SW480 (cell line): ENCODE measurements at places on chromosomes 16 and 17.

DNA sequence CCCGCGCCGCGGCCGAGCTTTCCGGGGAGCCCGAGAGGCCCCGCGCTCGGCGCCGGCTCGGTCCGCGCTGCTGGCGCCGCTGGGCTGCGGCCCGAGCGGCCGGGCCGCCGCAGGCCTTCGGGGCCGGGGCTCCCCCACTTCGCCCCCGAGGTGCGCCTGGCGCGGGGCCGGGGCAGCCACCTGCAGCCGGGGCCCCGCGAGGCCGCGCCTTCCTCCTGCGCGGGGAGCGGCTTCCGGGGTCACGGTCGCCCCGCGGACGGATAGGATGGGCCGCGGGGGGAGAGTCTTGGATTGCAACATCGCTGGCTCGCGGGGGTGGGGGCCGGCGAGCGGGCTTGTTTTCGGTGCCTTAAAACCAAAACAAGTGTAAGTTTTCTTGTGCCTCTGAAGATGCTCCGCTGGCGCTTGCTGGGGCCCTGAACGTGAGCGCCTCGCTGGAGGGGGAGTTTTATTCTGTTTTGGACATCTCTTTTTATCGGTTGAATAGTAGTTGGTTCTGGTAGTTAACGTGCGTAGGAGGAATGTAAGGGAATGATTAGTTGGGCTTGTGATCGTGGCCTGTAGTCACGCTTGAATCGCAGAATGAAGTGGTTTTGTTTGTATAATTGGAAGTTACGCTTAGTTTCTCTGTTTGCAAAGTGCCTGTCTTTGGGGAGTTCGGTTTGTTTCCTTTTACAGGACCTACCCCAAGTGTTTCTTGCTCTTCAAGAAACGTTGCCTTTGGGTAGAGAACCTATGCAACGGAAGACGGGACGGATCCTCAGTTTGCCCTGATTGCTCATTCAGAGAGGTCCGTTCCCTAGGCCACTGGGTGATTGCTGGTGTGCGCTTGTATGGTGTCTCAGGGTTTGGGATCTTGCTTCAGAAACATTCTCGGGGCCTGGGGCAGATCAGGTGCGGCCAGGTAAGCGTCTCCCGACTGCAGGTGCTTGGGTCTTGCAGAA is 724 bp downstream of the UBE2I start:
- no peak for DNase-seq

DNA sequence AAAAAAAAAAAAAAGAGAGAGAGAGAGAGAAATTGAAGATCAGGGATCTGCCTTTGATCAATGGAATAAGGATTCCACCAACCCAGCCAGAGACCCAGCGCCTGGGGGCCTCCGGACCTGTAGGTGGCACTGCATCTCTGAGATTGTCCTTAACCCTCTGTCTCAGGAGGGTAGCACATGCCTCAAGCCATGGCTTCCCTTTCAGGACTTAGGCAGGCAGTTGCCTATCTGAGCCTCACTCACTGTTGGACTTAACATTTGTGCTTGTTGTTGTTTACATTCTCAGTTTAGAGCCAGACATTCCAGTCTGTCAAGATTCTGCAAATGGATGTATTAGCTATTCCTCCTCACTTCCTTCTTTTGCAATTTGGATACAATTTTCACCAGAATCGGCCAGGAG is 5.1 kb upstream of the SCNN1B start:
- DNase-seq = peak; percentile 13

GRCh38 chr17:77086433-77087010 is 54.2 kb upstream of the SEC14L1 start:
- DNase-seq = peak; percentile 82

GRCh38 chr16:69397821-69398521 is 12.2 kb upstream of the TERF2 start:
- peak; percentile 92 for DNase-seq

GRCh38 chr16:70701036-70701435 is 15.2 kb upstream of the MTSS2 start:
- no peak for DNase-seq

DNA sequence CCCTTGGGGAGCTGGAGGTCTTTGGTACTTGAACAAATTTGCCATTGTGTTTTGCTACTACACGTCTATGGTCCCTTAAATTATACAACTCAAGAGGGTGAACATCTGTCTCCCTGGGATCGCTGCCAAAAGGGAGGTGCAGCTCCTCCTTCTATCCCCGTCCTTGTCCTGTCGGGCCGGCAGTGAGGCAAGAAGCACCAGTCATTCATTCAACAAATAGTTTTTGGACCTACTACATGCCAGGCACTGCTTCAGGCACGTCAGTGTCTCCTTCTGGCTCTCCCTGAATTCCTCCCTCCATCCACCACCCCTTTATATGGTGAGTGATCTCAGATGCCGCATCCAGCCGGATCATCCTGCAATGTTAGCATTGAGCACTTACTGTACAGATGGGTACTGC is 2.2 kb upstream of the RPL38 start:
- DNase-seq = no peak
